Activated CD4-positive, alpha-beta T cell treated with anti-CD3 and anti-CD28 coated beads for 36 hours (primary cell): ENCODE measurements at places on chromosomes 3 and 15. TPM values are rescaled to one million over a fixed set of nuclear protein-coding genes. Genes with fewer than 3 reads are reported as not detected.

SENP7 gene
- total RNA-seq = 12.9 TPM

SEC11A gene
- 66.6 TPM for total RNA-seq

DNA sequence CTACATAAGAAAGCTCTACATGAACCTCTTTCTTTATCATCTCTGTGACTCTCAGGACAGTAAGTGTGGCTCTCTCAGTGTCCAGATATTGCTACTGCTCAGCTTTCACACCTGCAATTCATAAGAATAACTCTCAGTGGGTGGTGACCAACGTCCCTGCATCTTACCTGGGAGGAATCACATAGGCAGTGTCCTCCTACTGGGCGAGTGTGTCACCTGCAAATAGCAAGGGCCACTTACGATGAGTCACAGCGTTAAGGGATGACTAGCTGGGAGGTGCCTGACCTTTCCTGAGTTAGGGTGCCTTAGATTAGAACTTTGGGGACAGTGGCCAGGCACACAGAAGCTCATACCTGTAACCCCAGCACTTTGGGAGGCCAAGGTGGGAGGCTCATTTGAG is 90.8 kb upstream of the C3orf80 start:
- no peak for DNase-seq
- H3K4me1 ChIP-seq = peaks cover under 1% of the 10 kb centered on the region
- no peak overlapping the region for H3K27ac ChIP-seq
- no peaks in the 10 kb centered on the region for H3K36me3 ChIP-seq
- H3K4me3 ChIP-seq = no peak overlapping the region

CLDN18 gene
- total RNA-seq = not detected

- no peak overlapping the region for H3K27ac ChIP-seq
- H3K27me3 ChIP-seq = no peaks in the 10 kb centered on the region
- no peak overlapping the region for H3K4me3 ChIP-seq
- H3K4me1 ChIP-seq = peaks cover 16% of the 10 kb centered on the region
- peaks cover 7% of the 10 kb centered on the region for H3K36me3 ChIP-seq
These were observed 39.1 kb upstream of the KLHL6 start for GRCh38 chr3:183594636-183595035.

GRCh38 chr3:16529264-16529663 is 15.8 kb upstream of the RFTN1 start:
- no peak overlapping the region for H3K4me3 ChIP-seq
- H3K36me3 ChIP-seq = no peaks in the 10 kb centered on the region
- H3K4me1 ChIP-seq = peaks cover 8% of the 10 kb centered on the region
- peaks cover 2% of the 10 kb centered on the region for H3K27me3 ChIP-seq

DNA sequence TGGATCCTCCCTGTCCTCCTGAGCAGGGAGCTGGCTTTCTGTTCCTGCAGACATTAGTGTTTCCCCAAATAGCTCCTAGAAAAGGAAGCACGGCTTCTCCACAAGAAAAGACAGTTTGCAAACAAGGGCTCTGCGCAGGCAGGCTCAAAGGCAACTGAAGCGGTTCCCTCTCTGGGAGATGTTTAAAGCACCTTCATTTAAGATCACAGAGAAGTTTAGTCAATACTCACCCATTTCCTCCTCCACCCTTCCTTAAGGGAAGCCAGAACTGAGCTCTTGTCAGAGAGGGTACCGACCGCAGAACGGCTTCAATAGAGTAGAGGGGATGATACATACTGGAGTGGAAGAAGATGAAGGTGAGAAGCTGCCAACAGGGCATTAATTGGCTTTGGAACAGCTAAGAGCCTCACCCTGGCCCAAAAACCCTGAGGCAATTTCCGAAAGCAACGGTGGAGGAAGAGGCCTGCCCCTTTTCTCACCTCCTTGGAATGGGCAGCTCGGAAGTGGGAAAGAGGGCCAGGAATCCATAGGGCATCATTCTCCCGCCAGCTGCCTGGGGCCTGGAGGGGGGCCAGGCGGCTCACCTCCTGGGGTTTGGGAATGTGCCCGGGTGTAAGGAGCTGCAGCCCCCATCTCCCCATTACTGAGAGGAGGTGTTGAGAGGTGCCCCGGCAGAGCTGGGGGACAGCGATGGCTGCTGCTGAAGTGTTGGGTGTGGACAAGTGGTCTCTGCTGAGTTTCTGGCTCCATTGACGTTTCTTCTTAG is 4.8 kb upstream of the EPHB3 start:
- H3K27me3 ChIP-seq = peaks cover 15% of the 10 kb centered on the region
- H3K27ac ChIP-seq = no peak overlapping the region
- no peaks in the 10 kb centered on the region for H3K36me3 ChIP-seq
- DNase-seq = peak; percentile 28
